Activated T-cell treated with anti-CD3 and anti-CD28 coated beads, Interleukin-2, amount 50 U/mL, for 4 hours (primary cell): ENCODE measurements at places on chromosomes 4 and X. TPM values are rescaled to one million over a fixed set of nuclear protein-coding genes. Genes with fewer than 3 reads are reported as not detected.

CXCL6 gene
- total RNA-seq, result not detected

F8A3 gene
- 2.0 TPM for total RNA-seq

UGT2A1 gene
- total RNA-seq, result not detected

HTRA3 gene
- total RNA-seq, result not detected

HERC6 gene
- 3.8 TPM for total RNA-seq

PHOX2B gene
- total RNA-seq, result not detected

MAGEA8 gene
- total RNA-seq, result not detected

ADAMTS3 gene
- 0.15 TPM for total RNA-seq

DCUN1D4 gene
- total RNA-seq, result 19.4 TPM

AMBN gene
- not detected for total RNA-seq
